ENCODE measurements at places on chromosomes 7 and 10.

DNA sequence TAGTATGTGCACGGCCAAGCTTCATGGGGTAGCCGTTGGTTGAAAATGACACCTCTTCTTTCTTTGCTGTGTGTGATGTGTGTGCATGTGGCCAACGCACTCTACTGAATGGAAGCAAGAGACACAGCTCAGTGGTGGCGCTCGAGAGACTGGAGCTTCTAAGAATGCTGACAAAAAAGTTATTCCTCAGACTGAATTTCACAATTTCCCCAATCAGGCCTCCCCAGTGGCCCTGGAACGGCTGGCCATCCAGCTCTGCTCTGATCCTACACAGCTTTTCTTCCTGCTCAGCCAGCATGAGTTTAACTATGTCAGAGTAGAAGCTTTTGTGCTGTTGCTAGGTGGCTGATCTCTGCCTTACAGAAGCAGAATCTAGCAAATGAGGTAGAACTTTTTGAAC is 186.7 kb upstream of the PLXDC2 start:
- DNase-seq = no peak

GRCh38 chr10:9294132-9294663 is 1239.7 kb downstream of the GATA3 start:
- no peak for DNase-seq

DNA sequence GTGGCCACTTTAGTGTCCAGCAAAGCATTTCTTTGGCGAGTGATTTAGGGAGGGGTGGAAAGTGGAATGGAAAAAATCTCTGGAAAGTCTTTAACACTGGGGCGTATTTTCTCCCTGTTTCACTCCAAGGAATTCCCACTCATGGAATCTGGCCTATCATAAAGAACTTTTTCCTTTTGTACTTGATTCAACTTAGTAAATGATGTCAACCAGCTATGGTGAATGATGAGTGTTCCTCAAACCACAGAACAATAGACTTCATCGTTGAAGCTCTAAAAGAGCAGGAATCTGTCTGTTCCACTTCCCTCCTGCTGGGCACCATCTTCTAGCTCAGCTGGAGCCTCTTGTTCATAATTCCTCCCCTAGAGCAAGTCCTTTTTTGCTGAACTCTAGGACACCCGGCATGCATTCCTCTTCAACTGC is 66.5 kb downstream of the EPDR1 start:
- no peak for DNase-seq

- DNase-seq = no peak
Measured at GRCh38 chr7:139559364-139560105, 36.0 kb downstream of the CLEC2L start.

GRCh38 chr10:63456437-63457210 is 9.2 kb downstream of the JMJD1C start:
- no peak for DNase-seq

- no peak for DNase-seq
Measured at GRCh38 chr10:76268954-76269353, 837.5 kb downstream of the LRMDA start.

Data from stimulated activated CD8-positive, alpha-beta memory T cell treated with anti-CD3 and anti-CD28 coated beads, Interleukin-15, amount 100 ng/mL, for 48 hours (primary cell).